ENCODE measurements at places on chromosomes 6 and 20.

DNA sequence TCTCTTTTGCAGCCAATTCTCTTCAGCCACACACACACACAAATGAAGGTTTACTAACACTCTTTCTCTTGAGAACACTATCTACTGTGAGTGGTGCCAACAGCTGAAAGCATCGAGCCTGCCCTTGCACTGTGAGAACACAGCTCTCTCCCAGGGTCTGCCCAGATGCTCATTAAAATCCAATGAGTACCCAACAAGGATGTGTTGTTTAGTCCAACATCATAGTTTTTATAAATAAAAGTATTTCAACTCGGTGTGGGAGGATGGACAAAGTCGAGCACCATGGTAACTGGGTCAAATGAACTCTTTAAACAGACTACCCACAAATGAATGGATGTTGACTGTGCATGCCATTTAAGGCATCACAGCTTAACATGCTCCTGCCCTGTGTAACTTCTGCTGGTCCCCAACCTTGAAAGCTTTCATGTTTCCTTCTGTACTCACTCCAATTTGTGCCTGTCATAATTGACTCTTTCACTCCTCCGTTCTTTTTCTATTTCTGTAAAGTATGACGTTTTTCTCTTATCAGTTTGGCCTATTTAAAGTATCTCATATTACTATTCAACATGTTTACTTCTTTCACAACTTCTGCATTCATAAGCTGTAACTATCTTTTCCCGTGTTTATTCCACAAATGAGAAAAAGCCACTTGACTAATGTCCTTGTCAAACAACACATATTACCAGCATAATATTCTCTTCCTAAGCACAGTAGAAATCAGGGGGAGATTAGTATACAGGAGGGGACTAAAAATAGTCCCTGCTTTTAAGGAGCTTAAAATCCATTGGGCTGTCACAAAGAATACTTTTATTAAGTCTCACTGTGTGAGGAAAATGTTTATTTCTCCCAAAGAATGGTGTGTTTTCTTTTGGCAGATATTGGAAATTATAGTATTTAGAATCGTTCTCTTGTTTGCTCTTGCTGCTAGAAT is 215.4 kb downstream of the RFPL4B start:
- DNase-seq = no peak

- no peak for DNase-seq
Observed at GRCh38 chr20:59042151-59042795, at the start of gene PRELID3B. Gene PRELID3B, minus strand, starts transcription at chr20:59042786. Its CDS starts 56 bp downstream, at chr20:59042730.

DNA sequence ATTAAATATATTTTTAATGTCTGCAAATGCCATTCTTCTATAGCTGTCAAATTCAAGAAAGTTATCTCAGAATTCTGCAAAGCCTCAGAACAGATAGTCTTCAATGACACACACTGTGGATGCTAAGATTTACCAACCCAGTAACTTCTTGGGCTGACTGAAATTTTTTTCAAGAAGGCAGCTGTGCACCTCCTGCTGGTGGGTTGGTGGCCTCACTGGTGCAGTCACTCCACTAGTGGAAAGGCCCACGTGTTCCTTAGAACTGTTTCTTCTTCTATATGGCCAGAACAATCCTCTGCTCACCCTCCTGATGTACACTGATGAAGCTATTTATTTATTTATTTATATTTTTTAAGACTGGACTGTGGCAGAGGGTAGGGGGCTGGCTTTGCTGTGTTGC is 28.1 kb upstream of the MTCL3 start:
- no peak for DNase-seq

- DNase-seq = no peak
Observed at GRCh38 chr6:88376197-88376596, 210.1 kb upstream of the CNR1 start.

GRCh38 chr6:40410821-40411220 is 176.3 kb downstream of the LRFN2 start:
- no peak for DNase-seq

GRCh38 chr6:14630016-14630415 is 512.4 kb downstream of the CD83 start:
- DNase-seq = no peak

GRCh38 chr6:109002051-109002697 is 92.5 kb downstream of the SESN1 start:
- peak; percentile 48 for DNase-seq

DNA sequence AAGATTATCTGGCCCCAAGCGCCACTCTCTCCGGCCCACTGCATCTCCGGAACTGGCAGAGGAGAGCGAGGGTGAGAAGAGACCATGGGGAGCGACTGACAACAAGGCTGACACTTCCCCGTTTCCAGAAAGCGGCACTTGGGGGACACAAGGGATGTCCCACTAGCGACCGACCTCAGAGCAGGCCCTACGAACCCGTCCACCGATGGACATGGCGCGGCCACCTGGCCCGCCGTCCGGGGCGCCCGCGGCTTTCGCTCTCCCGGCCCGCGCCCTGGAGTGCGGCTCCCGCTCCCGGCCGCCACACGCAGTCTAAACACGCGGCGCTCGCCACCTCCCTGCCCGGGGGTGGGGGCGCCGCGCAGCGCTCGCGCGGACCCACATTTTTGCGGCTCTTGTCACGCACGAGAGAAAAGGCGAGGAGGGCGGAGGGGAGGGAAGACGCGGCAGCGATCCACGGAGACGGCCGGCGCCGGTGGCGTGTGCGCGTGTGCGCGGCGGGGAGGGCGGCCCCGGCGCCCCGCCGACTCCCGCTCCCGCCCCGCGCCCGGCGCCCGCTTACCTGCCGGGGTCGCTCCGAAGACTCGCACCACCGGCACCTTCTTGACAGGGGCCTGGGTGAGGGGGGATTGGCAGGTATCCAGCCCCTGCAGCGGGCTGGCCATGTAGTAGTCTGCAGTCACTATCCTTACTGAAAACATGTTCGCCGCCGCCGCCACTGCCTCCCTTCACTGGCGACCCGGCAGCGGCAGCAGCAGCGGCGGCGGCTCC is 645 bp downstream of the REV3L start:
- no peak for DNase-seq

DNA sequence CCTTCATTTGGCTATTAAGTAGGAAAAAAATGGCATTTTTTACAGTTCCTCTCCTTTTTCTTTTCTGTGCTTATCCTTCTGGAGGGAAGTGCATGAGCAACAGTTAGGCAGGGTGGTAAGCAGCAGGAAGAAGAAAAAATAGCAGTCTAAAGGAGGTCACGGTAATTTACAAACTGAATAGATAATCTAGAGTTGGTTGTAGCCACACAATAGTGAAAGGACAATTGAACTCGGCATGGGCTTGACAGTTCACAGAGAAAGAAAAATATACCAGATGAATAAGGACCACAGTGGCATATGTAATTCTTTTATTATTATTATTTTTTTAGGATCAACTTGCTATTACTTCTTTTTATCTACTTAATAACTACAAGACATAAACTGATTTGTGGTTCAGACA is 358.6 kb downstream of the BTBD9 start:
- peak; percentile 70 for DNase-seq

DNA sequence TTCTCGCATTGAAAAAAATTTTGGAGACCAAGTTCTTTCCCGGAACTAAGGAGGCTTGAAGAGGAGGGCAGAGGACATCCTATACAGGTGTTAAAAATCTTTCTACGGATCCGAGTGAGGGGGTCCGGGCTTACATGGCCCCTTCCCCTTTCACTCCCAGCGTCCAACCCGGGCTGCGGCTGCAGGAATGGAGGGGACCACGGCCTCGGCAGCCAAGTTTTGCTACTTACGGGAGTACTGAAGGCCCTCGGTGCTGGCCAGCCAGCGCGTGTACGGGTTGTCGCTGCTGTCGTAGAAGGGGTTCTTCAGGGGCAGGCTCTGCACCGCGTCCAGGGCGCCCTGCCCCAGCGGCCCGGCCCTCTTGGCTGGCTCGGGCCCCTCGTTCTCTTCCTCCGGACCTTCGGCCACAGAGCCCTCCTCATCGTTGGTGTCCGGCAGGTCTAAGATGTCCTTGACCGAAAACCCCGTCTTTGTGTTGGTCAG is 642 bp downstream of the NKX2-2 start:
- DNase-seq = no peak

GRCh38 chr20:48661575-48662455 is 166.0 kb downstream of the PREX1 start:
- no peak for DNase-seq
